Skeletal muscle cell (primary cell): ENCODE measurements at places on chromosomes 11 and 22.

DNA sequence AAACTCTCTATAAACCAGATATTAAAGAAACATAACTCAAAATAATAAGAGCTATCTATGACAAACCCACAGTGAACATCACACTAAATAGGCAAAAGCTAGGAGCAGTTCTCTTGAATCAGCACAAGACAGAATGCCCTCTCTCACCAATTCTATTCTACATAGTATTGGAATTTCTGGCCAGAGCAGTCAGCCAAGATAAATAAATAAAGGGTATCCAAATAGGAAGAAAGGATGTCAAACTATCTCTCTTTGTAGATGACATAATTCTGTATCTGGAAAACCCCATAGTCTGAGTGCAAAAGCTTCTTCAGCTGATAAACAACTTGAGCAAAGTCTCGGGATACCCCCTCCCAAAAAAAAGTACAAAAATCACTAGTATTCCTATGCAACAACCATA lies 359.8 kb downstream of the LRRC4C start:
- DNase-seq = no peak

DNA sequence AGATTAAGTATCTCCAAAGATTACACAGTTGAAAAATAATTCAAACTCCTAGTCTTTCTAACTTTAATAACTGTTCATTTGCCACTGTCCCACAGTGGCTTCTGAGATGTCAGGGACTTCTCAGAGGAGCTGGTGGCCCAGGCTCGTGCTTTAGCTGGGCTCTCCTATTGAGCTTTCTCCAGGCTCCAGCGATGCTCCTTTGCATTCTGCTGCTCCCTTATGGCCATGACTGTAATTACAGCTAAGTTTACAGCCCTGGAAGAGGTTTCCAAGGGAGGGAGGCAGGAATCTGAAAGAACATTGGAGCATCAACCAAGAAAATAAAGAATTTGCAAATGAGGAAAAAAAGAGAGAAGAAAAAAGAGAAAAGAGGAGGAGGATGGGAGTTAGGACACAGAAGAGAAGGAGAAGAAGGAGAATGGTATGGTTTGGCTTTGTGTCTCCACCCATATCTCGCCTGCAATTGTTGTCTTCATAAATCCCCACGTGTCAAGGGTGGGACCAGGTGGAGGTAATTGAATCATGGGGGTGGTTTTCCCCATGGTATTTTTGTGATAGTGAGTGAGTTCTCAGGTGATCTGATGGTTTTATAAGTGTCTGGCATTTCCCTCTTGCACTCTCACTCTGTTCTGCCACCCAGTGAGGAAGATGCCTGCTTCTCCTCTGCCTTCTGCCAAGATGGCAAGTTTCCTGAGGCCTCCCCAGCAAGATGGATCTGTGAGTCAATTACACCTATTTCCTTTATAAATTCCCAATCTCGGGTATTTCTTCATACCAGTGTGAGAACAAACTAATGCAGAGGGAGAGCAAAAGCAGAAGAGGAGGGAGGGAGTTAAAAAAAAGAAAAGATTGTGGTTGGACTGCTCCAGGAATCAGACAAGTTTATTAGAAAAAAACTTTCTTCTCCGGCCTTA lies 857.0 kb downstream of the KCNA4 start:
- DNase-seq = peak; percentile 39

DNA sequence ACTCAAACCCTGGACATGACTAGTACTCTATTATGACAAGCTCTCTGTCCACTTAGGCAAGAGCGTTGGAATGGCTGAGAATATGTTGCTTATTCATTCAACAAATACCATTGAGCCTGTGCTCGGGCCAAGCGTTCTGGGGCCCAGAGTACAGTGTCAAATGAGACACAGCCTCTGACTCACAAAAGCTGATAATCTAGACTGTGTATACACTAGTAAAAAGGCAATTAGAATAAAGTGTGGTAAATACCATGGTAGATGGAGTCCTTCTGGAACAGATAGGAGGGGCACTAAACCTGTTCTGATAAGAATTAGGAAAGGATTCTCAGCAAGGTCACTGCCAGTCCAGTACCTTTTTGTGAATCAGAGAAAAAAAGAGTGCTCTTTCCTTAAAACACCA lies 24.7 kb downstream of the KCNE3 start:
- no peak for DNase-seq

DNA sequence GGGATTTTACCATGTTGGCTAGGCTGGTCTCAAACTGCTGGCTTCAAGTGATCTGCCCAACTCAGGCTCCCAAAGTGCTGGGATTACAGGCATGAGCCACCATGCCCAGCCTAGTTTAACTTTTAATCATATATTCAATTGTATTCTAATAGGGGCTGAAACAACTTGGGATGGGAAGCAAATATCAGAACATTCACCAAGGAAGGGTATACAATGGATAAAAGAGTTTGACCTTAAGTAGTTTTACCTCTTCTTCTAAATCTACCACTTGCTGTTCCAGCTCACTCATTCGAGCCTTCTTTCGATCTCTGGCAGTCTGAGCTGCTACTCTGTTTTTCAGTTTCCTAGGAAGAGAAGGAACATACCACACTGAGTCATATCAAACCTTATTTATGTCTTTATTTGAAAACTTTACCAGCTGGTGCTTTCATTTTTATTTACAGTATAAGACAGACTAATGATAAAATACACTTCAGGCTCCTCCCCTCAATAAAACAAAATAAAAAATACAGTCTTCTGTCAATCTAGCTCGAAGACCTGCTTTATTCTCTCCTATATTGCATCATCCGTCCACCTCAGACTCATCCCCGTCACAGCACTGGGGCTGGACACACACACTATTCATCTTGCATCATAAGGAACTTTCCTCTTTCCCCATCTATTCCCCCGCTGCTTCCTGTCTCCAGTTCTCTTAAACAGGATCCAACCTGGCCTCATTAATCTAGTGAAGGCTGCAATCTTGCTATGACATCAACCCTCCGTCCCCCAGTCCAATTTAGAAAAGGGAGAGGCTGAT lies 1.4 kb downstream of the XBP1 start:
- DNase-seq = peak; percentile 88

DNA sequence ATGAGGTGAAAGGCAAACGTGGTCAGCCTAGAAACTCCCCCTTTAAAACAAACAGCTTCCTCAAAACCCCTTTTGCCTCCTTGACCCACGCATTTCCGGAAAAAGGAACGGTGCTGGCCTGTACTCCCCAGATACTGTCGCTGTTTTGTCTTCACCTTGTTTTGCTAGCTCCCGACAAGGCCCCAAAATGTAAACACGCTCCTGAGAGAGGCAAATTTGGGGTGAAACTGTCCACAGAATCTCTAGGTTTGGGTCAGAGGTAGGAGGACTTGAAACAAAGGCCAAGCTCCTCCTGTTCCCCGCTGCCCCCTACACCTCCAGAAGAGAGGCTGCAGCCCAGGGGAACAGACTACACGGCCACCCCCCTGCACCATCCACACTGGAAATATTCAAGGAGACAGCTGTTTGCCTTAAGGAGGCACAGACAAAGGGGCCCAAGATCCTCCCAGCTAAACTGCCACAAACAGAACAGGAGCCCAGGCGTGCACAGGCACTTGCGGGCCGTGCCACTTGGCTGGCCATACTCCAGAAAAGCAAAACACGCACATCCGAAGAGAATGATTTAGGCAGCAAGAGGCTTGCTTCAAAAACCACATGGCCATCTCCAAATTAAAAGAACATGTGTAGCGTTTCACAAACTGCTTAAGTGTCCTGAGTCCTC lies 160.5 kb upstream of the GRK3 start:
- no peak for DNase-seq

DNA sequence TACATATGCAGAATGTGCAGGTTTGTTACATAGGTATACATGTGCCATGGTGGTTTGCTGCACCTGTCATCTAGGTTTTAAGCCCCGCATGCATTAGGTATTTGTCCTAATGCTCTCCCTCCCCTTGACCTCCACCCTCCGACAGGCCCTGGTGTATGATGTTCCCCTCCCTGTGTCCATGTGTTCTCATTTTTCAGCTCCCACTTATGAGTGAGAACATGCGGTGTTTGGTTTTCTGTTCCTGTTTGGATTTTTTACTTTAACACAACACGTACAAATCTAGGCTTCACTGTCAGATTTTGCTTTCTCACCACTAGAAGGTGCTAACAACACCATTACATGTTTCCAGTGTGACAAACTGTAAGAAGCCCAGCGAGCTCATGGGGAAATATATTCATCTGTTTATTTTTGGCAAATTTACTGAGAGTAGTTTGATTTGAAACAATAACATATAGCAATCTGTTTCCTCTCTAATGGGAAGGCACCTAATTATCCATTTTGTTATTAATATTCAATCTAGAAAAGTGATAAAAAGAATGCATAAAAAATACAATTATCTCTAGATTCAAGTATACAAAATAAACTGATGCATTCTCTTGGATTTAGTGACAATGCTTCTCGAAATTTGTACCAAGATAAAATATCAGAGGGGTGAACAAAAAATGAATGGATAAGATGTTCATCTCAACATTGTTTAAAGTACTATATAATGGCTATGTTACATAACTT lies 23.2 kb upstream of the BIRC3 start:
- no peak for DNase-seq

DNA sequence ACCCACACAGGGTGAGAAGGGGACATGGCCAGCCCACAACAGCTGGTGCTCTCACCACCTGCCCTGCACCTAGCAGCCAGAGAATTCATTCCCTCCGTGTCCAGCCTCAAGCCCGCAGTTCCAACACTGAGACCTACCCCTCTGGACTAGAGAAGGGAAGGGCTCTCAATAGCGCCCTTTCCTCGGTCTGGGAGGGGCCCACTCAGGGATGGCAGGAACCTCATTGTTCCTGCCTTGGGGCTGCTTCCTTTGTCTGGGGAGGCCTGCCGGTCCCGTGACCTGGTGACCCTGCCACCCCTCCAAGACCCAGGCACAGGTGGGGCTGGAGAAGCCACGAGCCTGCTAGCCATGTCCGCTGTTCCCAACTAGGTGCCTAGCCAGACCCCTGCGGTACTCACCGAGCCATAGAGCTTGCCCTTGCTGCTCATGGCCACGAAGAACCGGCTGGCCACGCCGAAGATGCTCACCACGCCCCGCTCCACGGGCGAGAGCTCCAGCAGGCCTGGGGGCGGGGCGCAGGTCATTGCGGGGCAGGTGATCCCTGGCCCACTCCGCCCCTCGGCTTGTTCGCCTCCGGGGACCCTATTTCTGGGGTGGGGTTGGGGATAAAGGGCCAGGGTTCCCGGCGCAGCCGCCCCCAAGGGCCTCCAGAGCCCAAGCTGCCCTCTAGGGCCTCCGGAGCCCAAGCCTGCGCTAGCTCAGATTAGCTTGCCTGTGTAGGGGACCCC lies 1.4 kb downstream of the FGF4 start:
- no peak for DNase-seq

- DNase-seq = no peak
These were observed 255.3 kb downstream of the SBF2 start for GRCh38 chr11:10038521-10039302.

GRCh38 chr22:17228725-17229126 lies 9.5 kb upstream of the ADA2 start:
- no peak for DNase-seq

DNA sequence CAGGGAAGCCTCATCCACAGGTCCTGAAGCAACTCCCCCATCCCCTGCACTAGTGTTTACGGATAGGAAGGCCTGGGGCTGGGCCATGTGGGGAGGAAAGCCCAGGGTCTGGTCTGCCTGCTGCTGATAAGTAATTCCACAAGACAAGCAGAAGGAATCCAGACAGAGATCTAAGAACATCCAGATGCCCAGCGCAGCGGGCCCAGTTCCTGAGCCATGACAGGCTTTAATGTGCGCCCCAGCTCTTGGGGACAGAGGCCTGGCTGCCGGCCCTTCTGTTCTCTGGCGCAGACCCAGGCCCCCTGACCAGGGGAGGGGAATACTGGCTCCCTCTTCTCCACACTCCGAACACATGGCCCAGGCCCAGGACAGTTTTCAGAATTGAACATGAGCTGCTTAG lies 28.8 kb upstream of the ETS1 start:
- DNase-seq = no peak

DNA sequence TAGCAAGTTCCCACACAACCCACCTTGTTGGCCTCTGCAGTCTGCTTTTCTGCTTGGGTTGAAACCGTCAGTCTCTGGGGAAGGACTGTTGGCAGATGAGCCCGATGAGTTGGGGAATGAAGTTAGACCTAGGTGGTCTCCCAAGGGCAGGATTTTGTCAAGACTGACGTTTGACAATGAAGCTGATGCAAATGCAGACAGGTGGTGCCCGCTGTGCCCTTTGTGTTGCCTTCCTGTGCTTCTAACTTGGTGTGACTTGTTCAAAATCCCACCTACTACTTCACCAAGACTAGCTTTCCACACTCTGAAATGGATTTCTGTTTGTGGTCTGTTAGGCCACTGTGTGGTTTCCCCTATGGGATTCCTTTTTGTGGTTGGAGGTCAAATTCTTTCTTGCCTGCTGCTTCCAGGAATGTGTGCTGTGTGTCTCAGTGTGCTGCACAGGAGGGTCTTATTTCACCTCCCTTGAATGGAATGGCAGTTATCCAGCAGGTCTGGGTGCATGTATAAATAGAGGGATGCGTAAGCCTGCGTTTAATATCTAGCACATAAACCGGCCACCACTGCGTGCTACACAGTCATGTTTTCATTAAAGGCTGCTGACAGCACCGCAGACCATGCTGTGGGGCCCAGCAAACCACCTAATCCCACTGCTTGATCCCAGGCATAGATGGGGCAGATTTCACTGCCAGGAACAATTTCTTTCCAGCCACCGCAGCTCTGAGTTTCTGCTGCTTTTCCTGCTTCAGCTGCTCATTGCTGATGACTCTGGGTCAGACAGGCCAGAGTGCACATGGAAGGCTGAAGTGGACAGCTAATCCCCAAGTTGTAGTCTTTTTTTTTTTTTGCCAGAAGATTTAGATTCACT lies 44.8 kb downstream of the ADAMTS8 start:
- DNase-seq = peak; percentile 98

GRCh38 chr11:2788168-2789071 lies 88.6 kb upstream of the KCNQ1OT1 start:
- DNase-seq = no peak

DNA sequence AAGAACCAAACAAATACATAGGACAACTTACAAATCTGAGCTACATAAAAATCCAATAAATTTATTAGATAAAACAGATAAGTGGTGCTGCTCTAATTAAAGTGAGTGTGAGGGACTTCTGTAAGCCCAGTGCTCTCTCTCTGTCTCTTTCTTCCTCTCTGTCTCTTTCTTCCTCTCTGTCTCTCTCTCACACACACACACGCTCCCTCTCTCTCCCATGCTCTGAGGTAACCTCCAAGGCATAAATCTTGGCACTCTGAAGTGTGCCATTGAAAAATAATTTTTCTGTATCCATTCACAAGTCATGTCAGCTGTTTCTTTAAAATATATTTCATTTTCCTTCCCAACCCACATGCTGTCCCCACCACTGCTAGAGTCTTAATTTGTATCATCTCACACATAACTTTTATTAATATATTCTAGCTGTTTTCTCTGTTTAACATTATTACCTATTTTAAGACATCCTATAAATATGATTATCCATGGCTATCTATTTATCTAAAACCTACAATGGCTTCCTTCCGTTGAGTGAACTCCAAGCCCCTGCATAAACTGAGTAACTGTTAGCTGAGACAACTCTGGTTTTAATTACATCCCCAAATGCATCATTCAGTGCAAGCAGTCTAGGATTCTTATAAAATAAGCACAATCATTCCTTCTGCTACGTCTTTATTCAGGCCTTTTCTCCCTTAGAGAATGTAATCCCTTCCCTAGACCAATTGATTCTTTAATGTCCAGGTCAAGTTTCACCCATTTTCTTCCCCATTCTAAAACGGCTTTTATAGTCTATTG lies 57.4 kb upstream of the SLC5A12 start:
- DNase-seq = no peak

- DNase-seq = no peak
These were observed 13.4 kb upstream of the ACR start for GRCh38 chr22:50724616-50725015.

GRCh38 chr22:22857607-22858558 lies 29.7 kb upstream of the IGLL5 start:
- DNase-seq = no peak
